ENCODE measurements at places on chromosomes 7 and 10.

- no peak for DNase-seq
Measured at GRCh38 chr10:3740157-3740871, 44.7 kb downstream of the KLF6 start.

- DNase-seq, result no peak
Measured at GRCh38 chr7:84484502-84485079, 290.0 kb upstream of the SEMA3A start.

GRCh38 chr7:27697861-27698430, 35.3 kb upstream of the HIBADH start:
- DNase-seq, result no peak

DNA sequence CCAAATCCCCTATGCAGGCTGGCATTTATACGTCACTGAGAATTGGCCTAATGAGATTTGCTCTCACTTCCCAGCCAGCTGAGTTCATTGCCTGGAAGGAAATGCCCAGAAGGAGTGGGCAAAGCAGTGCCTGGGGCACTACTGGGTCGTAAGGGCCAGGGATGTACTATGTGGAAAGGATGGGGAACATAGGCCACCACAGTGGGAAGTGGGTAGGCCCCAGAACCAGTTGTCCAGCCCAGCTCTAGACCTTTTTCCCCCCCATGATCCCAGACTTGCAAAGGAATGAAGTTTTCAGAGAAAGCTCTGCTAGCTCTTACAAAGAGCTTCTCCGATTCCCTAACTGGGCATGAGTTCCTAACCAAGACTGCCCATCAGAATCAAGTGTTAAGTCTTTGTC, 13.9 kb downstream of the TRPV5 start:
- no peak for DNase-seq

GRCh38 chr7:55048221-55048859, 29.5 kb downstream of the EGFR start:
- DNase-seq, result no peak

GRCh38 chr10:19483421-19483820, 332.8 kb upstream of the PLXDC2 start:
- DNase-seq, result no peak

- DNase-seq, result no peak
Measured at GRCh38 chr7:46032942-46033341, 111.9 kb upstream of the IGFBP3 start.

GRCh38 chr10:32110790-32111189, 54.6 kb upstream of the KIF5B start:
- no peak for DNase-seq

DNA sequence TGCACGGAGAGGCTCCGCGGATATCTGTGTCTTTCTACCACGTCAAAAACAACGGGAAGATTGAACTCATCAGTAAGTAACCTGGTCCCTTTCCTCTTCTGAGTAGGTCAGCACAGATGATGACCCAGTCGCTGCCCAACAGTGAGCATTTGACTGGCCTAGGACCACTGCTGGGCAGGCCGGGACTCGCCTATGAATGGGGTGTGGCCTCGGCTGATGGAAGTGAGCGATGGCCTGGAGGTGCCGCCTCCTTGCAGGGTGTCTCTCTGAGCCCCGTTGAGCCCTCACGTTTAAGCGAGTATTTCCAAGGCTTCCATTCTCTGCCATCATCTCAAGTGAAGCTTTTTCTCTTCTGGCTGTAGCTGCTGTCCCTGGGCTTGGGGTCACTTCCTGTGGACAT, 18.1 kb downstream of the EIF3B start:
- DNase-seq, result no peak

- no peak for DNase-seq
Measured at GRCh38 chr7:46186131-46186530, 265.1 kb upstream of the IGFBP3 start.

DNA sequence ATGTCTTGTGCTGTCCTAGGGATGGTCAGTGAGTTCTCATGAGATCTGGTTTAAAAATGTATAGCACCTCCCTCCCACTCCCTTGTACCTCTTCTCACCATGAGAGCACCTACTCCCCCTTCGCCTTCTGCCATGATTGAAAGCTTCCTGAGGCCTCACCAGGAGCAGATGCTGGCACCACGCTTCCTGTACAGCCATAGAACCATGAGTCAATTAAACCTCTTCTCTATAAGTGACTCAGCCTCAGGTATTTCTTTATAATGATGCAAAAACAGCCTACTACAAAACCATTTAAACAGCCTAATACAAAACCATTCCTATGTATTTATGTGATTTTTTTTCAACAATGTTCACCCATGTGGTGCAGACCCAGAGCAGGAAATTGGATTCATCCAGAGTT, 32.0 kb downstream of the KDM7A start:
- DNase-seq, result no peak

DNA sequence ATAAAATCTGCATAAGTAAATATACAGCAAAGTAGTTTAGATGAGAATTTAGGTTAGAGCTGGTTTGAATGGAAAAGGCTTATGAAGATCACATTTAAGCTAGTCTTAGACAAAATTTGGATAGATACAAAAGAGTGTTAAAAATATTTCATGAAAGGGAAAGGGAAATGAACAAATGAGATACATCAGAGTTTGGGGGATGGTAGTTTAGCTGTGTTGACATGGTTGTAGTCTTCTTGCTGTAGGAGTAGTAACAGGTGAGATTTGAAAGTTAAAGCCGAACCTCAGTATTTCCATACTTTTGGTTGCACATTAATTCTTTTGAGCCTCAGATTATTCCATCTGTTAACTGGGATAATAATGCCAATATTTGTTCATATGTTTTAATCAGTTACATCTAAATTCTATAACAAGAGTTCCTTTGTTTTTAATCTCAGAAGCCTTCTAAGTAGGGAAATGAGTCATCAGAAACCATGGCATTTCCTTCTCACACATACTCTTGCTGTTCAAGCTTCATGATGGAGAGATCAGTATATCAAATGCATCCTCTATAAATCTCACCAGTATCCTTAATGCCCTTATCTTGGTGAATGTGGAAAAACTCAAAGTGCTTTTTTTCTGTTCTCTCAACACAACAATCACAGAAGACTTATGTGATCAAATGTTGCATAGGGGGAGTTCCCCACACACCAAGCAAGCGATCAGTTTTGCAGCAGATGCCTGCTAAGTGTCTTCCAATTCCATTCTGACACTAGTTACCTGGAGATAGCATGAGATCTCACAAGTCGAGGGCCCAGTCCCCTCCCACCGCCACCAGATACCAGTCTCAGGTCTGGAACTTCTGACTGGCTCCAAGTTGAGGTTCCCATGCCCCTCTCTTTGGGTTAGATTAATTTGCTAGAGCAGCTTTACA, 84.7 kb downstream of the MAPK8 start:
- no peak for DNase-seq

DNA sequence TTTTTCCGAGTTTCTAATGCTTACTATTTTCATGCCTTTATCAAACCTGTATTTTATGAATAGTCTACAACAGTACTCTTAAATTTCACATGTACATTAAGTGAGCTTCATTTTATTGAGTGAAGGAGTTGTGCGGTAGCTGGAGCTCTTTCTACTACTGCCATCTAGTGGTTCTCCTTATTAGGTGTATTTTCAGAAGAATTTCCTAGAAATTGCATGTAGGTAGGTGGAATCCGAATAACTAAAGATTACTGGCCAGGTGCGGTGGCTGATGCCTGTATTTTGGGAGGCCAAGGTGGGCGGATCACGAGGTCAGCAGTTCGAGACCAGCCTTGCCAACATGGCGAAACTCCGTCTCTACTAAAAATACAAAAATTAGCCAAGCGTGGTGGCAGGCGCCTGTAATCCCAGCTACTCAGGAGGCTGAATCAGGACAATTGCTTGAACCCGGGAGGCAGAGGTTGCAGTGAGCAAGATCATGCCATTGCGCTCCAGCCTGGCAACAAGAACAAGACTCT, 38.3 kb downstream of the LRRC72 start:
- no peak for DNase-seq

DNA sequence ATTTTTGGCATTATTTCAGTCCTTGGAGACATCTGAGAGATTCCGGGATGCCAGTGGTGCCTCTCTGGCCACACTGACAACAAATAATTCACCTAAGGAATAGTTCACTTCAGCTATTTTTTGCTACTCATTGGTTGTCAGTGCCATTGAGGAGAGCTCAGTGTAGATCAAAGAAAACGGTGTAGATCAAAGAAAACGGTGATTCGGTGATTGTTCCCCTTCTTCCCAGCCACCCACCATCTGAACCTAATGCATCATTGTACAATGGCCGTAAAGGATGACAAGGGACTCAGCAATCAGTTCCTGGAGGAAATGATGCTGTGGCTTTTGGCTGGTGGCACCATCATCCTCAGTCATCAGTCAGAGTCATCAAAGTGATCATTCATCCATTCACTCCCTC, 80.6 kb downstream of the PTPRZ1 start:
- no peak for DNase-seq

DNA sequence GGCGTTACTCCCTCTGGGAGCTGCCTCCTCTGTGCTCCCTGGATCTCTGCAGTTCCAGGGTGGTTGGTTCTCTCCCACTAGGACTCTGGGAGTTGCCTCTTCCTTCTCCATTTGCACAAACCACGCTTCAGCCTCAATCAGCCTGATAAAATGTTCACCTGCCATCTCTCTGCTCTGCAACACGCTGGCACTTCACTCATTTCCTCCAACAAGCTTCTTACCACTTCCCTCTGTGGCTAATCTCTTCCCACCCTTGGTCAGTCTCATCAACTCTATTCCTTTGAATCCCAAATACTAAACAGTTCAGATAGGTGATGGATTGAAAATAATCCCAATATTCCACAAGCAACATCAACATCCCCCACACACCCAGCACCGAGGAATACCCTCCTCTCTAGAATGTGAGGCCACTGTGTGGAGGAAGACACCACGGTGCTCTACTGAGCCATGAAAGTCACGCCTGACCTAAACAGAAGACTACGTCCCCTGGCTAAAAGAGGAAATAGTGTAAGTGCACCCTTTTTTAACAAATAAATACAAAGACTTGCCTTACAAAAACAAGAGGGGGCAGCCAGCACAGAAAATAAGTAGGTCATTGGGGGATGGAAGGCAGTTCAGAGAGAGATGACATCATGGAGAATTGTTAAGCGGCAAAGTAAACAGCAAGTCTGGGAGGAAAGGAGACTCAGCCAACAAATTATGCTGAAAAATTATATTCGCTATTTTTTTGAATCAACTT, 1.9 kb upstream of the FAM170B start:
- DNase-seq, result no peak

DNA sequence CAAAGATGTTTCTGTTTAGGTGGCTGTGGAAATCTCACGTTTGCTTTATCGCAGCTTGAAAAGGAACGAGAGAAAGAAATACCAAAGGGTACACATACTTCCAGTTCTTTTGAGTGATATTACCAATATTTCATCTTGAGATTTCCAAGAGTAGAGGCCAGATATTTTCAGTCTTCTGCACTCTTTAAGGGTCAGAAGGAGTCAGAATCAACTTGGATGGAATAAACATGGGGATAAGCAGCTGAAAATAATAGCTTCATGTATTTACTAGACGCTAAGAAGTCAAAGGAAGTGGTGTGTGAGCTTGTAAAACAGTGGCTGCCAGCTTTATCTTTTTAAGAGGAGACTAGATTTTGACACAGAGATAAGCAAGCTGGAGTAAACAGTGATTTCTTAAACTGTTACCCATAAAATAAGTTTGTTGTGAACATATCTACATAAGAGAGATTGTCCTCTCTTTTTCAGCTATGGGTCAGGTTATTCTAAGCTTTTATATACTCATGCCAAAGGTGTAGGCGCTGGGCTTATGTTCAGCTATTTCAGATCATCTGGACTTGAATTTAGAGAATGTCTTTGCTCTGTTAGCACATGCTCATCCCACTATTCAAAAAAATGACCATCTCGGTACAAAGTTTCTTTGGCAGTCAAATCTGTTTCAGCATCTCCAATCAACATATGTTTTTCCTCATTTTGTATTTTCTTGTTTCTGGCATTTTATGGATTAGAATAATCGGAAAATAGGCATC, 170.8 kb upstream of the TCF7L2 start:
- no peak for DNase-seq
